ENCODE measurements at places on chromosomes 1 and 21.

DNA sequence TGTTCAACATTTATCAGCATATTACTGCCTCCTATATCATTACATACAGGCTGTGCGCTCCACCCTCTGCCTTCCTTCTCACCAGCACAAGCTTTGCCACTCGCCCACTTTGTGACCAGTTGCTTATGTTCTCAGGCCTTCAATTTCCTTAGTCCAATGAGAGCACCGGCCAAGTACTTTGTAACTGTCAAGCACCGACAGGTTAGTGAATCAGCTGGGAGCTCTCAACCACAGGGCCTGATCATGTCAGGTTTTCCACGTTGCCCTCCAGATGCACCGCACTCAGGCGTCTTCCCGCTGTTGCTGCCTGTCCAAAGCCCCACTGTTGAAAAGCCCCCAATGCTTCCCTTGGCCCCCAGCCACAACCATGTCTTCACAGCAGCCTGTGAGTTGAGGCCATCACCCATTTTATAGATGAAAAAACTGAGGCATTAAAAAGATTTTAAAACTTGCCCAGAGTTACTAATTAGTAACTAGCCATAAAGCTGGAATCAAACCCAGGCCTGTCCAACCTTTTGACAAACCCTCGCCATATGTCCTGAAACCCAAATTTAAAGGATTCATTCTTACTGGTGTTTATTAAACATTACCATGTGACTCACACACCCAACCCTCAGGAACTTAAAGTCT lies 3.4 kb upstream of the KCNN3 start:
- no peak for DNase-seq

DNA sequence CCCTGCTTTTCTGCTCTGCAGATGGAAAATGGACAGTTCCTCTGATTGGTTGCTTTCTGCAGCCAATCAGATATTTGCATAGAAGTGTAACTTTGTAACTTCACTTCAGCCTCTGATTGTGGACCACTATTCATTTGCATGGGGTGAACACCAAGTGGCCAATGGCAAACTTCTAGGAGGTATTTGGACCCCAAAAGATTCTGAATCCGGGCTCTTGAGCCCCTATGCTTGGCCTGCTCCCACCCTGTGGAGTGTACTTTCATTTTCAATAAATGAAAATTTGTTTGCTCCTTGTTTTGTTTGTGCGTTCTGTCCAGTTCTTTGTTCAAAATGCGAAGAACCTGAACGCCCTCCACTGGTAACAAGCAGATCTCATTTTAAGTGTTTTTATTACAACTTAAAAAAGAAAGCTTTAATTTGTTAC lies 6.4 kb upstream of the GSTM4 start:
- DNase-seq, result peak; percentile 65

DNA sequence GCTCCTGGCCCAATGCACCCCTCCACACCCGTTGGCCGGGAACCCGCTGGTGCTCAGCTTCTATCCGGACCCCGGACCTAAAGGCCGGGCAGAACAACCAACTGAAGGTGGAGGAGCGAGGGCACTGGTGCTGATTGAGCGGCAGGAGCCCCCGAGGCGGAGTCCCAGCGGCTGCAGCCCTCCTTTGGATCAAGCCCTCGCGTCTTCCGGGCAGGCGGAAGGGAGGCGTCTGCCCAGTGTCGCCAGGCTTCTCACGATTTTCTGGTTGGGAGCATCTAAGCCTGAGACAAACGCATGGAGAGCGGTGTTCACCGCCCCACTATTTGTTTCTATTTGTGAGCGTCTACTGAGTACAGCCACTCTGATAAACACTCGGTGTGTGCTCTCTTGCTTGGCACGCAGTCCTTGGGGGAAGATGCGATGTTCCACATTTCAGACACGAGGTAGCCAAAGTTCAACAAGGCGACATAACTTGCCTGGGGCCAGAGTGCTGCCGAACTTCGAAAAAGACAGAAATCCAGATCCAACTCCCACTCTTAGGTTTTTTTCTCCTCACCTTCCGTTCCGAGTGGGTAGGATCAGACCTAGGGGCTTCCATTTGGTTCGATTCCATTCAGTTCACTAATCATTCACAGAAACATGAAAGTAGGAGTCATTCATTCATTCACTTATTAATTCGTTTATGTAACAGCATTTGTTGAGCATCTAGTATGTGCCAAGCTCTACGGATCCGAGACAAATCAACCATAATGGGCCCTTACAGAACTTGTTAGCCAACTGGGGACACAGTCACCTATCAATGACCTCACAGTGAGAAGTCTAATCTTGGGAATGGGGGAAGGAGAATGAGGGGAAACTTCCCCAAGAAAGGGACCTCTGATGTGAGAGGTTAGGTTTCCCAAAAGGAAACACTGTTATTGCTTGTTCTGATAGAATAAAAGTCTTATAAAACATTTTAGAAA lies 4.9 kb upstream of the DMRTA2 start:
- DNase-seq, result no peak

GRCh38 chr1:64471218-64472039 lies 1.5 kb downstream of the CACHD1 start:
- no peak for DNase-seq

- DNase-seq, result no peak
These were observed 51.9 kb downstream of the PDE9A start for GRCh38 chr21:42705346-42705745.

GRCh38 chr1:235073968-235074522 lies 54.6 kb downstream of the TOMM20 start:
- no peak for DNase-seq

- no peak for DNase-seq
These were observed 1.4 kb downstream of the MMACHC start for GRCh38 chr1:45501505-45501859.

- DNase-seq, result no peak
These were observed 26.6 kb downstream of the NUAK2 start for GRCh38 chr1:205294934-205295333.

Measured in Ammon's horn (tissue), 1 donor.